Non-pigmented ciliary epithelial cell (primary cell): ENCODE measurements at places on chromosomes 11 and 22.

- no peak for DNase-seq
Observed at GRCh38 chr11:9573775-9574621, 528 bp downstream of the WEE1 start.

GRCh38 chr22:44426981-44427380 lies 71.1 kb downstream of the RTL6 start:
- no peak for DNase-seq

GRCh38 chr11:55324500-55324899 lies 18.5 kb upstream of the OR4A16 start:
- DNase-seq, result no peak

GRCh38 chr11:78203184-78203583 lies 14.5 kb downstream of the USP35 start:
- no peak for DNase-seq

GRCh38 chr11:7088921-7089320 lies at the start of gene RBMXL2:
Gene RBMXL2 (plus strand): TSS chr11:7088998. CDS start chr11:7089121, 123 bp downstream.
- DNase-seq, result no peak

DNA sequence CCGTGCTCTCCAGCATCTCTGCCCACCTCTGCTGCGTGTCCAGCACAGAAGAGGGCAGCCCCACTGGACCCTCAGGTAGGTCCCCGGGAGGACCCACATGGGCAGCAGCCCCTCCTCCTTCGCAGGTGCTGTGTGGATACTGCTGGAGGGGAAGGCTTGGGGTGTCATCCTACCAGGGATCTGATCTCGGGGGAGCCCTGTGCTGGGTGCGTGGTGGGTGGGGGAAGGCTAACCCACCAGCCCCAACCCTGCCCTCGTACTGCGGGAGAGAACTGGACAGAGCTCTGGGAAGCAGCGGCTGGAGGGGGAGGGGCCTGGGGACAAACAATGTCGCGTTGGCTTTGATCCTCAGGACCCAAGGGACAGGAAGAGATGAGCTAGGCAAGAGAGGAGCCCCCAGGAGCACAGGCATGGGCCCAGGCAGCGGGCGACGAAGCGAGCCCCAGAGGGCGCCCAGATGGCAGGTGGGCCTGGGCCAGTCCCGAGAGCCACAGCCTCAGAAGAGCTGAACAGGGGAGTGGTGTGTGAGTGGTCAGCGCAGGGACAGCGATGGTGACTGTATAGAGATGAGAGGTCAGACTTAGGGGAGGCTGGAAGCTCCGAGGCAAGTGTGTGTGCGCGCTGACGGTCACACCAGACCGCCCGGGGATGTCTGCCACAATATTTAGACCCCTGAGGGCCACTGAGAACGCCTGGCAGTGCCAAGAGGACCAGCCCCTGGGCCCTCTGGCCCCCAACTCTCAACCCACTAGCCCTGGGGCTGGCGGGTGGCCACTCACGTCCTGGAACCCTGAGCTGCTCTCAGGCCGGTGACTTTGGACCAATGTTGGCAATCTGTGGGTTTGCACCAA lies 1.4 kb upstream of the PIM3 start:
- DNase-seq, result no peak

GRCh38 chr11:123239191-123240150 lies 44.4 kb upstream of the CLMP start:
- DNase-seq, result no peak
